Effector CD4-positive, alpha-beta T cell (primary cell): ENCODE measurements at places on chromosomes 5 and 9.

- no peak for DNase-seq
Observed at GRCh38 chr5:57621624-57622023, 139.0 kb upstream of the ACTBL2 start.

DNA sequence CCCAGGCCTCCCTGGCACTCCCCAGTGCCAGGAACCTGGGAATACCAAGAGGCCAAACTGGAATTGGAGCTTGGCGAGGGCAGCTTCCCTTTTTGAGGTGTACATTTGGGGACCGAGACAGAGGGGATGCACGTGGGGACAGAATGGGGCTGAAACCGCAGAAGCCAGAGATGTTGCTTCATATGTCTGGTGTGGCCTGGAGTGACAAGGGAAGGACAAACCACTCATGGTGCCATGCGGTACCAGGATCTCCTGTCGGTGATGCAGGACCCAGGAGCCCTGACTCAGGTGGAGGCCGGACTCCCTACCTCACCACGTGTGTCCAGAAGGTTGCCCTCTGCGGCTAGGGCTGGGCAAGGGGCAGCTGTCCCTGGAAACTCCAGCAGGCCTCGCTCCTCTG is 4.0 kb upstream of the CSF2 start:
- DNase-seq = no peak

- no peak for DNase-seq
Observed at GRCh38 chr5:55101556-55102276, 730 bp upstream of the GZMA start.

DNA sequence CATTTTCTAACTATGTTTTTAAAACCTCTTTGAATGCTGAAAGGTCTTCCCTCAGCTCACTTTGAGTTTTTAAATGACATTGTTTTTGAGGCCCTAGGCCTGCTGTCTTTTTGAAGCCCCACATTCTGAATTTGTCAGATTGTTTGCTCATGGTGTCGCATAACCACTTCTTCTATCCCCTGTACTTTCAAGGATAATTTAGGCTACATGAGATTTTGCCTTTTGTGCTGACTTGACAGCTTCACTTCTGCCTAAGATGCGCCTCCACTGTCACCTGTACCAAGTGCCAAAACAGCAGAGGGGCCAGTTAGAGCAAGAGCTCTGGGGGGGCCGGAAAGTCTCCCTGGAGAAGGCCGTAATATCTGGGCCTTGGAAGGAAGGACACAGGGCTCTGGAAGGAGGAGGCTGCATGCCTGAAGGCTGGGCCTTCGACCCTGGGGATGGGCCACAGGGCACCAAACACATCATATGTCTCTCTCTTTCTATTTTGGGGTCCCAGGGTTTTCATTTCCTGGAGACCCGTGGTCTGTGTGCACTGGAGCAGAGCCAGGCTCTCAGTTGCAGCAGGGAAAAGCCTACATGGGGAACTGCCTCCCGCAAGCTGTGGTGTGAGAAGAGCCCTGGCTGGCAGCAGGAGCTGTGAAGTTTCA is 49.1 kb downstream of the NDST1 start:
- no peak for DNase-seq

GRCh38 chr5:582936-583635 is 29.1 kb upstream of the CEP72 start:
- DNase-seq = no peak

DNA sequence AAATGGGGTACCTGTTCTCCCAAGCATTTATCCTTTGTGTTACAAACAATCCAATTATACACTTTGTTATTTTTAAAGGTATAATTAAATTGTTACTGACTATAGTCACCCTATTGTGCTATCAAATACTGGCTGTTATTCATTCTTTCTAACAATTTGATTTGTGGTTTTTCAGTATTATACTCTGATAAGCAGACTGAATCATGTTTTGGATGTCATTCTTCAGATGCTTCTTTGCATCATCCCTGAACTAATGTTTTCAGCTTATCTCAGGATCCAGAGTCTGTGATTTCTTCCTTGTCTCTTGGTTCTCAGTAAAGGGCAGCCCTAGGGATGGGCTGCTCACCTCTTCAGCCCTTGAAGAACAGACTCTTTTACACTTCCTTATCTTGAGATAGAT is 177.8 kb upstream of the SGCD start:
- DNase-seq = no peak

DNA sequence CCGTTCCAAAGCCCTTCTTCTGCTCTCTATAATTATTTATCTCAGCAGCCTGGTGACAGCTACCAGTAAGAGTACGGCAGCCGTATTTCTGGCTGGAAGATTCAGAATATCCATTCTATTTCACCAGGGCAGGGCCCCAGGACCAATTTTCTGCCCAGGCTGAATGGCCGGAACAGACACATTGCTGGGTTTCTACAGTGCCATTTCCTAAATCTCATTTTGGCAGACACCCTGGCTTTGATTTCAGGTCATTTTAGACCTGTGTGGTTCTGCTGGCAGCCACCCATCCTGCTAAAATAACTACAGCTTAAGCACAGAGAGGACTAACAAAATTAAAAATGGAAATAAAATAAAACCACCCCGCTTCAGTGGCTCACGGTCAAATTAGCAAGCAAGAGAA is 95.0 kb downstream of the CRB2 start:
- DNase-seq = no peak

- DNase-seq = no peak
Observed at GRCh38 chr9:125878164-125878631, 131.0 kb downstream of the PBX3 start.

DNA sequence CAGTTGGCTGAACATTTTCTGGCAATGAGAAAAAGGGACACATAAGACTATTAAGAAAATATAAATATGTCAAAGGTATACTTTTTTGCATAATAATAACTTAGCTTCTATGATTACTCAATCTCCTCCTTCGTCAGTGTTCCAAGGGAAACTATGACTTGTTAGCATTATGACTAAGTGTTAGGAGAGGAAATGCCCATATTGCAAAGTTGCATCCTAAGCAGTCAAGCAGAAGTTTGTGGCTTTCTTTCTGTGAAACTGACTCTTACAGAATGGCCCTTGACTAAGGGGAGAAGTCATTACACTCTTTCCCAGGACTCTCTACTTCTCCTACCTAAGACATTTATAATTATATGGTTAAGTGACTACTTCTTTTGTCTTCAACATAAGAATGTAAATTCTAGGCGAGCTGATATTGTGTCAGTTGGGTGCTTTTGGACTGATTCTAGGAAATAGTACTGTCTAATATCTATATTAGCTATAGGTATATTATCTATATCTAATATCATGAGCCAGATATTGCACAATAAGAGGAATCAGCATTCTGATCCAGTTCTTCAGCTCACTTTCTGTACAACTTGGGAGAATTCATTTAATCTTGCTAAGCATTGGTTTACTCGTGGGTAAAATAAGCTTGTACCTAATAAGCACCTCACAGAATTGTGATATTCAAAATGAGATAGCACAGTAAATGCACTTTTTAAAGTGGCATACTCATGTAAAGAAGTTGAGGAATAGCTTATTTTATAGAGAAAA is 16.4 kb upstream of the SPINK6 start:
- no peak for DNase-seq

DNA sequence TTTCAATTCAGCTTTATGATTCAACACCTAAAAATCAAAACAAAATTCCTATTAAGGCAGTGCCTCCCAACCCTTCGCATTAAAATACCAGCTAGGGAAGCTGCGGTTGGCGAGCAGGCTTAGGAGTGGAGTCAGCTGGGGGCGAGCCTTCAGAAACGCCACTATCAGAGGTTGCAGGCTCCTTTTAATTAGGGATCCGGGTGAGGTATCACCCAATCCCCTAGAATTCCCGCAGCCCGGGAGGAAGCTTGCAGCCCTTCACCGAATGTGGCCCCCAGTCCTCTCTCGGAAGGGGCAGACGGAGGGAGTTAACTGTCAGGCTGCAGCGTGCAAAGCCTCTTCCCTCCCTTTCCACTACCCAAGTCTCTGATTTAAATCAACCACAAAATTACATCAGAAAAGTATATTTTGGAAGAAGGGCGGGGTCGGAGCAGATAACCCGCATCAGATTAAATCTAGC is 1.7 kb downstream of the STC2 start:
- DNase-seq = no peak

DNA sequence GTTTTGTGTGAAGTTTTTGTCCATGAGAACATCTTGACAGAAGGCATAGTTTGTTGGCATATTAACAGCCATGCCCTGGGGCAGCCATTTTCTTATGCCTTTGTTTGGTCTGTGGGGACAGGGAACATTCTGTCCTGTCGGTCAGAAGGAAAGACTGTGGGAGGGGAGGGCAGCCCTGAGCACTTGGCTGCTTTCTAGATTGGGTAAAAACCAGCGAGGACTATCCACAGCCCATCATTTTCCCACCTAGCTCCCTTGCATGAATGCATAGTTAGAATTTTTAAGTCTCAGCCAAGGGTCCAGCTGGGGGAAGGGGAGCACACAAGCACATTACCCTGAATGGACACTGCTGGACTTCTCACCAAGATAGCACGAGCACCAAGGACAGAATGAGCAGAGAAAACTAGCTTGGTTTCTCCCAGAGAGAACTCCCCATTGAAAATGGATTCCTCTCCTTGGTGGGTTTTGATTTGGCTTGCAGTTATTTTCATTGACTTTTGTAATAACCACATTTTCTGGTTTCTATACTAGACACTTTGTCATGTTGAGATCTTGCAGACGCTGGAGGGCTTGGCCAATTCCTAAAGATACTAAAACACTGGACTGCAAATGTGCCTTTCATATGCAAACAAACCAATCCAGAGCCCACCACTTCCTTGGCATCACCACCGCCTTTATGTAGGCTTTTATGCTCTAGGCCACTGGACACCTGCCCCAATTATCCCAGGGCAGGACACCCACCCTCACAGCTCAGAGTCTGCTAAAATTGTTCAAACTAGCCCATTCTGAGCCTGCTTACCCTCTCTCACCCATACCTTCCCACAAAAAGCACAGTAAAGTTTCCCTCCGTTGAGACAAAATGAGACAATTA is 129.9 kb downstream of the BOD1 start:
- no peak for DNase-seq

DNA sequence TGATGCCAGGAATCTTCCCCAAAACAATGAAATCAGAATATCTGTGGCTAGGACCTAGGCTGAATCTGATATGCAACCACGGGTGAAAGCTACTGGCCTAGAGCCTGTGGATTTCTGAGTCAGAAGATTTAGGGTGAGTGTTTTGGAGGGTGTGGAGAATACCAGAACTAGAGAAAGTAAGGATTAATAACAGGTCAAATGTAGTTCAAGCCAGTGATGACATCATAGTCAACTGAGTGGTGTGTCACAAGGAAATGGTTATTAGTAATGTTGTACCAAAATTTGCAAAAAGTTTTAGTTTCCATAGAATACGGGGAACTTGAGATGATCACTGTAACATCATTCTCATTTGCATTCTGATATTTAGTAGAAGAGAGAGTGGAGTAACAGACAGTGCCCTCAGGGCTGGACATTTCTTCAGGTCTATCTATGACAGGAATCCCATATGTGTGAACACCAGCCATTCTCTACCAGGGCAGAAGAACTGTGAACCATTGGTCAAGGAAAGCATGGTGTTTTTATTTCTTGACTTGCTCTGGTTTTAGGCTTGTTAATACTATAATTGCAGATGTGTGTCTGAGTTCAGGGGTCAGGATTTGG is 3.7 kb downstream of the GALNT12 start:
- DNase-seq = no peak

- no peak for DNase-seq
Observed at GRCh38 chr5:6754766-6755165, 41.5 kb downstream of the TENT4A start.

- no peak for DNase-seq
Observed at GRCh38 chr9:108430655-108431054, 425.1 kb downstream of the ACTL7B start.

DNA sequence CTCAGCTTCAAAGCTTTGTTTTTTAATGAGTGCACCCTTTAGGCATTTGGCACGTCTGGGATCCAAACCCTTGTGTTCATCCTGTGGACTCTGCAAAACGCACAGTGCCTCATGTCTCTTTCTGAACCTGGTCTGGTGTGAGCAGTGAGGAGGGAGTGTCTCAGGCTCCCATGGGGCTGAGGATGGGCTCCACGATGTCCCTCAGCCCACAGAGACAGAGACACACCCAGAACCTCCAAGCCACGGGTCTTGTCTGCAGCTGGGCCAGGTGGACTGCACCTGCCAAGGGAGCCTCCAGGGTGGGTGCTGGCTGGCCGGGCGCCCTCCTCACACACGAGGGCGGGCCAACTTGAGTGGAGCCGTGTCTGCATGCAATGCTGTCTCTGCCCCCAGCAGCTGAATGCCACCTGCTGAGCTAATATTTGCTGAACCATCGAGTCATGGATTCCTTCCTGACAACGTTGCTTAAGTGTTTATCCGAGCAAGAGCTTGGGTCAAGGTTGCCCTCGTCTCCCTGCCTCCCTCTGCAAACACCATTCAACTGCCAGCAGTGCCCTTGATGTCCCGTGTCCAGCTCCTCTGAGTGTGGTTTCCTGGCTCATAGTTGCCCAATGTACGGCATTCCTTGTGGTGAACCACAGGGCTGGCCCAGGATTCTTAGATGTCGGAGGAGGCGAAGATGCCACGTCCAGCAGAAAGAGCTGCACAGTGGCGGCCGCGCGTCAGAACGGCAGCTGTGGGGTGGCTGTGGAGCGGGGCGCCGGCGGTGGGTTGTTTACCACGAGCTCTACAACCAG is 31.4 kb upstream of the LPCAT1 start:
- no peak for DNase-seq

DNA sequence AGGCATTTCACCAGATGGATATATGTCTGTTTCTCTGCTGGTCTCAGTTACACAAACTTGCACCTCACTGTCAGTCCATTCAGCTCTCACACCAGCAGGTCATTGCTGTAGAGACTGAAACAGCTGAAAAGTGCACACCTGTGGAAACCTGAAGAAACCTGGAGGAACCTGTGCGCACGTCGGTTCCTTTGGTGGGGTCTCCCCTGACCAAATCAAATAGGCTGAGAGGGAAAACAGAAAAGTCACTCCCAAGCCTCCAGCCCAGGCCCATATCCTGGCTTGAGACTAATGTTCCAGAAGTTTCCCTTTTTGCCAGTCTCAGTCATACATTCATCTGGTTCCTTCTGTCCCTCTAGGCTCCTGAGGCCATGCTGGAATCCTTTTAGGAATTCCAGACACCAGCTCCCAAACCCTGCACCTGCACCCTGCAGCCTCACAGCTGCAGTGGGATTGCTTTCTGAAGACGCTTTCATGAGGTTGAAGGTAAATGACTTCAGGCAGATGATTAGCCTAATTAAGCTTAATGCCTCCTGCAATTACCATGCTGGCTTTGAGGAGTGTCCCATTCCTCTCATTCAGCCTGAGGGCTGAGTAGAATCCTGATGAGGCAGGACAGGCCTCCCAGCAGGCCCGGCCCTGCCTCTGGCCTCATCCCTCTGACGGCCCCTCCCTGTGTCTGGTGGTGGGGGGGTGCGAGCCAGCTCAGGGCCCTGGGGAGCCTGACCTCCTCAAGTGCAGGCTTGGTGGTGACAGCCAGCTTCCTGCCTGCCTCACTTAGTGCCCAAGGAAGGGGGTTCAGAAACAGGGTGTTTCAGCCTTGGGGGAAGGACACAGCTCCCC is 24.3 kb upstream of the CXCL14 start:
- DNase-seq = no peak

- no peak for DNase-seq
Observed at GRCh38 chr5:58407042-58407719, 52.7 kb downstream of the PLK2 start.

- no peak for DNase-seq
Observed at GRCh38 chr5:148830211-148830610, 3.8 kb downstream of the ADRB2 start.

- DNase-seq = peak; percentile 59
Observed at GRCh38 chr9:99824378-99825171, 2.9 kb downstream of the NR4A3 start.

GRCh38 chr5:11851416-11851815 is 52.8 kb downstream of the CTNND2 start:
- DNase-seq = no peak

GRCh38 chr5:67003935-67004729 is 192.5 kb downstream of the CD180 start:
- peak; percentile 86 for DNase-seq
